ENCODE measurements at places on chromosomes 5 and 9.

- no peak for DNase-seq
These were observed 52.9 kb upstream of the DHFR start for GRCh38 chr5:80707645-80708044.

- DNase-seq: no peak
These were observed 153.8 kb downstream of the DEPDC1B start for GRCh38 chr5:60546207-60546606.

DNA sequence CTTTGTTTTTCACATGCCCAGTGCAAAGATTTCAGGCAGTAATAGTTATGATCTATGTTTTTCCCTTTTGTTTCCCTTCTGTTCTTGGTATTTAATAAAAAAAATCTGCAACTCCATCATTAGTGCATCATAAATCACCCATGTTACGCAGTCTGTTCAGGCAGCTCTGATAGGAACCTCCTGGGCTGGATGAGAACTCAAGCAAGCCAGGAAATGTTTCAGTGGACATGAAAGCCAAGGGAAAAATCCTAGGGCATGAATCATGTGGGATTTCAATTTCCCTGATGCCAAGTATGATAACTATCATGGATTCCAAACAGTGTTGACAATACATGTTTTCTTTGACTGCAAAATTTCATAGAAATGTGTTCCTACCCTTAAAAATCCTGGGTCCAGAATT, 119.7 kb upstream of the TARS1 start:
- DNase-seq: no peak

DNA sequence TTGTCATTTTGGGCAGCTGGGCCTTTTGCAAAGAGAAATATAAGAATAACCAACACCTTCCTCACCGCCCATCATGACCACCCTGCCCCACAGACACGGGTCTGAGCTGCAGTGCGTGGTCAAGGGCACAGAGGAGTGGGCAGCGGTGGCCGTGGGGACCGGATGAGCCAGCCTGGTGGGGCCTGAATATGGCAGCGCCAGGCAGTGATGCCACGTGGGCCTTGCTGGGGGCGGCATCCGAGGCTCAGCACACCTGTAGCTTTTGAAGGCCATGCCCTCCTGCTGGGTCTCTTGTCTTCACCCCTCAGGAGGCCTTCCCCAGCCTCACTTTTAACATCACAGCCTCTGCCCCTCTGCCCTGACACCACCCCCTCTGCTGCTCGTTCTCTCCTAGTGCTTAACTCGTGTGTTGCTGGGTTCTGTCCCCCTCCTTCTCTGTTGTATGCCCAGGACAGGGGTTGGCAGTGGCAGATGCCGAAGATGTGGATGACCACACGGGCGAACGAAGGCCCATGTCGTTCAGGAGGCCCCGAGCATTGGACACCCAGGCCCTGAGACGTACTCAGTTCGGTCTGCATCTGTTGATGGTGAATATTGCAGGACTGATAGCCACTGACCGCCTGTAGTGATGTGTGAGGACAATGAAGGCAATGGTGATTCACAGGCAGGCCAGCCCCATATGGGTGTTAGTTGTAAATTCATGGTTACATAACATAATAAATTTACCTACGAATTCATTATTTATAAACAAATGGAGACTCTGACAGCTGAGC, 46.0 kb downstream of the AHRR start:
- no peak for DNase-seq

GRCh38 chr5:55551904-55552303, 17.1 kb upstream of the PLPP1 start:
- no peak for DNase-seq

DNA sequence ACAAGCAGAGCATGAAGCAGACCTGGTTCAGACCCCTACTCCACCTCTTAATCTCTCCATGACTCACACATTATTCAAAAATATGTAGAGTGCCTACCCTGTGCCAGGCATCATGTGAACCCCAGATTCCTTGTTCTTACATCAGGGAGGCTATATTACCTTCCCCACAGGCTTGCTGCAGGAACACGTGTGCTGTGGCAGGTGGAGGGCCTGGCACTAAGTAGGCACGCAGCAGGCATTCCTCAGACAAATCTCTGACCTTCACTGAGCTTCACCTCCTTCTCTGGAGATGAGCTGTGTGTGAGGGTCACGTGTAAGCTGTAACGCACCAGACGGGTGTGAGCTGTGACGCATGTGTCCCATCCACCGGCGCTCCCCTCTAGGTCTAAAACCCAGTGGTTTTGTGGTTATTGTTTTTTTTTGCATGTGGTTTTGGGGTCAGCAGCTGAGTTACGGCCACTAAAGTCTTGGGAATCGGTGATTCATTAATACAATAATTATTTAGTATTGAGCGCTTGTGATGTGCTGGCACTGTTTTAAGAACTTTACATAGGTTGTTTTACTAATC, 30.3 kb downstream of the ANGPTL2 start:
- no peak for DNase-seq

DNA sequence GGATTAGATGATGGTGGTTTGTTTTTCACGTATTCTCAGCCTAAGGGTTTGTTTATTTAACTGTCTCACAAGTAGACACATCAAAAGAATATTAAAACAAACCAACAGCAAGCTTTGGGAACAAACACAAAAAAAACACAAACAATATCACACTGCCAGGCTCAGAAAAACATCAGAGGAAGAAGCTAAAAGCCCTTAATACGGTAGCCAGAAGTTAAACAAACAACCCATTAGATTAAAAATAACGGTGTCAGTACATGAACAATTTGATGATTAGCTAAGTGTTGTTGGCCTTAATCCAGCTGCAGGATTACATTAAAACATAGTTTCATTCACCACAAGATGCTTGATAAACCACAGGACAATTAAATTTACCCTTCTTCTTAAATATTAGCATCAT, 15.9 kb upstream of the DMRT2 start:
- DNase-seq: no peak

DNA sequence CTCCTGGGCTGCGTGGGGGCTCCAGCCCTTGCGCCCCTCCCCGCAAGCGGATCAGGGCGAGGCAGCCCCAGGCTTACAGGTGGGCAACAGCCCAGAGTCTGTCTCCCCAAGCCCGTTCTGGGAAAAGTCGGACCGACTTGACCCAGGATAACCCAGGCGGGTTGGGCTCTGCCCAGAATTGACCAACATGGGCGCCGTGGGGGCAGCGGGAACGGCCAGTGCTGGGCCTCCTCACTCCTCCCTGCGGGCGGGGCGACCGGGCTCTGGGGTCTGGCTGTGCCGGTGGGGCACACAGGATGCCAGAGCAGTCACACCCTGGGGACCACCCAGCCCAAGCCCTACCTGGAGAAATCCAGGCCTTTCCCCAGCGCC, 15.3 kb upstream of the SYNPO start:
- no peak for DNase-seq

GRCh38 chr5:6453937-6454560, 5.4 kb downstream of the UBE2QL1 start:
- no peak for DNase-seq

- no peak for DNase-seq
These were observed 5.5 kb downstream of the MAN2A1 start for GRCh38 chr5:109695005-109695926.

GRCh38 chr9:109517901-109518377, 19.8 kb upstream of the PTPN3 start:
- DNase-seq: no peak

DNA sequence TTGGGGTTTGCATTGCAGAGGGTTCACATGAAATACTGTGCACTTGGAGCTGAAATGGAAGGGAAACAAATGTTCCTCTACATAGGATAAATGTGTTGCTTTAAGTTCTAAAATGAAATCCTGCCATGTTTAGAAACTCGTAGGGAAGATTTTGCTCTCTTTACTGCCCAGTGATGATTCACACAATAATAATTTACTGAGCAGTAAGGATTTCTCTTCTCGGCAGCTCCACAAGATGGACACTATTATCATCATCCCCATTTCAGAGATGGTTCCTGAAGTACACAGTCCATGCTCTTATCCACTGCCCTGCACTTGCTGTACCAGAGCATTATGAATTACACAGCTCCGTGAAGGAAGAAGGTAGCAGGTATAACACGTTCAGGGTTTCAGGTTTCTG, 4.1 kb downstream of the HACD4 start:
- DNase-seq: no peak

GRCh38 chr9:37324691-37325490, 97.6 kb upstream of the GRHPR start:
- DNase-seq: no peak

DNA sequence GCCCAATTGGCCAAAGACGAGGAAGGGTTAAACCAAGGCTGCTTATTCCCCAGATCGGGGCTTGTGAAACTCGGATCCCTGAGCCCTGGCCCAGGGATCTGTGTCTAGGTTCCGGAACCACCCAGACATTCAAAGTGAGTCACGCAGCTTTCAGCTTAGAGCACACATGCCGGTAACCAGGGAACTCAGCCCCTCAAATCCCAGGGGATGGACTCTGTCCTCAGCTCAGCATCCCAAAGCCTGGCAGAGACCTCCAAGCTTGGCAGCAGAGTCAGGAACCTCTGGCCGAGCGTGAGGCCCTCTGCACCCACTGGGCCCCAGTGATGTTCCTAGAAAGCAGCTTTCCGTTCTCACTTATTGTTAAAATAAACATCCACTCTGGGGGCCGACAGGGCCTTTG, 5.1 kb downstream of the PNPLA7 start:
- DNase-seq: no peak

All from CD4-positive, alpha-beta T cell treated with Interleukin-10 for 1 hour (primary cell).